Thymus (tissue), 14 donors: ENCODE measurements at places on chromosomes 1 and 21. TPM values are rescaled to one million over a fixed set of nuclear protein-coding genes. Genes with fewer than 3 reads are reported as not detected.
A peak's percentile ranks its signal among the peaks of the same experiment; 100 is the strongest.

GRCh38 chr1:43274125-43274803 lies 4.5 kb downstream of the TMEM125 start:
- H3K27me3 ChIP-seq = peaks cover 7% of the 10 kb centered on the region
- peak; percentile 71 for DNase-seq
- H3K4me1 ChIP-seq = peaks cover 28% of the 10 kb centered on the region
- no peaks in the 10 kb centered on the region for H3K36me3 ChIP-seq

- no peaks in the 10 kb centered on the region for H3K4me1 ChIP-seq
- H3K27ac ChIP-seq = no peak overlapping the region
- DNase-seq = no peak
- no peak overlapping the region for H3K4me3 ChIP-seq
Measured at GRCh38 chr1:195345149-195345548, 1263.1 kb downstream of the KCNT2 start.

- DNase-seq = no peak
- no peaks in the 10 kb centered on the region for H3K4me1 ChIP-seq
- H3K36me3 ChIP-seq = no peaks in the 10 kb centered on the region
- H3K27me3 ChIP-seq = no peaks in the 10 kb centered on the region
- H3K27ac ChIP-seq = no peak overlapping the region
- no peak overlapping the region for H3K4me3 ChIP-seq
Measured at GRCh38 chr1:232038706-232039677, 412.4 kb downstream of the DISC1 start.

DNA sequence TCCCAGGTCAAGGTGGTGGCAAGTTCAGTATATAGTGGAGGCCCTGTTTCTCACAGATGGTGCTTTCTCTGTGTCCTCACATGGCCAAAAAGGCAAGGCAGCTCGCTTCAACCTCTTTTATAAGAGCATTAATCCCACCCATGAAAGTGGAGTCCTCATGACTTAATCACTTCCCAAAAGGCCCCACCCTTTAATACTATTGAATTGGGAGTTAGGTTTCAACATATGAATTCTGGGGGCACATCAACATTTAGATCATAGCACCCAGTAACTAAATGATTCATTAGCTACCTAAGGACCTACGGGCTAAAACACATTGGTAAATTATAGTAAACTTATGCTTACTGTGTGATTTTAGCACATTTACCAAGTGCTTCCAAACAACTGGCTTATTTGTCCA lies 317.9 kb downstream of the LTN1 start:
- no peaks in the 10 kb centered on the region for H3K36me3 ChIP-seq
- no peak overlapping the region for H3K27ac ChIP-seq
- DNase-seq = no peak
- H3K4me1 ChIP-seq = no peaks in the 10 kb centered on the region
- no peaks in the 10 kb centered on the region for H3K27me3 ChIP-seq

GRCh38 chr1:10852486-10852885 lies 56.0 kb upstream of the CASZ1 start:
- H3K36me3 ChIP-seq = no peaks in the 10 kb centered on the region
- H3K27ac ChIP-seq = no peak overlapping the region
- H3K4me3 ChIP-seq = no peak overlapping the region
- no peaks in the 10 kb centered on the region for H3K4me1 ChIP-seq

GRCh38 chr1:15985611-15986297 lies 9.9 kb upstream of the ZBTB17 start:
- H3K36me3 ChIP-seq = no peaks in the 10 kb centered on the region
- no peak overlapping the region for H3K27ac ChIP-seq
- no peaks in the 10 kb centered on the region for H3K4me1 ChIP-seq

DNA sequence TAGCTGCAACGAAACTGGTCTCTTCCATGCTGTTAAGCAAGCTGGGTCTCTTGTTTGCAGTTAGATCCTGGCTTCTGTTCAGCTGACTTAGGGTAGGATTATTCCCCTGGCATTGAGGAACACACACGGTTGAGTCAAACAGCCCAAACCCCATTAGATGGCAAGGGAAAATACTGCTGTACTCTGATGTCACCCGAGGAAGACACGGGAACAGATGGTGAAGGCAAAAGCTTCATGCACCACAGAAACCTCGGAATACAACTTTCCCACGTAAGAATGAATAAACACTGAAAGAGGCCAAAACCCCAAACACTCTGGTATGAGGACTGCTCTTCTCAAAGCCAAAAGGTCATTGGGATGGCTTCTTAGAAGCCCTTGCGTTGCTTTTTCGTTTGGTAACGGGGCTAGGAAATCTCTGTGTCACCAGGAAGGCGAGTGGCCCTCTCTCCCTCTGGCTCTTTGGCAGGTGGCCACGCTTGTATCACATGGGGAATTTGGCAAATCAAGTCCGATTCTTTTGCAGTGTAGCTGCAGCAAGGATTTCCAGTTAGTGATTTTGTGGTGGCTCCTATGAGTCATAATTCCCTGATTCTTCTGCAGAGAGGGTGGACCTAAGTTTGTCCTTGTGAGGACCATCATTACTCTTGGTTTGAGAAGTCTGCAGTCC lies 16.7 kb upstream of the LYST start:
- peaks cover 24% of the 10 kb centered on the region for H3K4me1 ChIP-seq
- no peaks in the 10 kb centered on the region for H3K36me3 ChIP-seq
- H3K4me3 ChIP-seq = no peak overlapping the region

GRCh38 chr1:207935166-207935583 lies 24.2 kb upstream of the CD34 start:
- no peaks in the 10 kb centered on the region for H3K4me1 ChIP-seq
- no peak overlapping the region for H3K4me3 ChIP-seq
- H3K27me3 ChIP-seq = no peaks in the 10 kb centered on the region
- no peak overlapping the region for H3K27ac ChIP-seq

GRCh38 chr1:70093250-70093975 lies 112.0 kb downstream of the LRRC40 start:
- DNase-seq = no peak
- H3K4me3 ChIP-seq = no peak overlapping the region
- no peak overlapping the region for H3K27ac ChIP-seq
- no peaks in the 10 kb centered on the region for H3K36me3 ChIP-seq
- no peaks in the 10 kb centered on the region for H3K27me3 ChIP-seq

DNA sequence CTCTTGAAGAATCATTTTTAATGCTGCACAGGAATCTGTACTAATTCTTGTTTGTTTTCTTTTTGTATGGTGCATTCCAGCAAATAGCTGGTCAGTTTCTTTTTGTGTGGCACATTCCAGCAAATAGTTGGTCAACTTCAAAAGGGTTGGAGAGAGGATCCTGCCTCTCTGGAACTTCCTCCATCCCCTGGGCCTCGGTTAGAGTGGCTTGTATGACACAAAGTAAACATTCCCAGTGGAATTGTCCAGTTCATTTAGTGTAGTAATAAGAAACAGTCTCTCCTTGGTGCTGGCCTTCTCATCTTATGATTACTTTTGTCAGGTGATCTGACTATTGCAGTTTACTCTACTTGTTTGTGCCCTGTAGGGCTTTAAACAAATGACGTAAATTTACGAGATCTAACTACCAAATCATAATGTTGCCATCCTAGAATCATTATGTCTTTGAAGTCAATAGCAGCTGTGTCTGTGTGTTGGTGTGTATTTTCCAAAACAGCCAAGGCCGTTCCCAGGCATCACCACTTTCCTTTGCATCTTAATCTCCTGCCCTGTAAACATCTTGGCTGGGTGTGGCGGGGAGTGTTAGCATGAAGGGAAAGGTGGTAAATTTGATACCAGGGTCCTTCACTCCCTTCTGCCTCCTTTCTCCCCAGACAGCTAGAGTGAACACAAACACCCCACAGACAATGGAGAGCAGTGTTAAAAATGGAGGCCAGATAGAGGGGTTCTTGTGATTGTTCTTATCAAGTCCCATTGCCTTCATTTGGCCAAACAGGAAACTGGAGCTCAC lies 77.9 kb downstream of the CDC7 start:
- no peak for DNase-seq
- H3K36me3 ChIP-seq = no peaks in the 10 kb centered on the region
- no peaks in the 10 kb centered on the region for H3K4me1 ChIP-seq
- no peaks in the 10 kb centered on the region for H3K27me3 ChIP-seq

OR2L8 gene
- total RNA-seq = not detected

FLG2 gene
- total RNA-seq = 0.05 TPM

OR2L5 gene
- 0.05 TPM for total RNA-seq

WDTC1 gene
- total RNA-seq = 10.8 TPM

MX1 gene
- 148 TPM for total RNA-seq
